Adrenal gland (tissue), 19 donors: ENCODE measurements at places on chromosomes 7 and 10. TPM values are rescaled to one million over a fixed set of nuclear protein-coding genes. Genes with fewer than 3 reads are reported as not detected.

The FAM180A gene
- total RNA-seq: 4.3 TPM

The AKR1C4 gene
- not detected for total RNA-seq

The CNPY1 gene
- total RNA-seq: not detected

The CYP2C8 gene
- 1.6 TPM for total RNA-seq

The AOAH gene
- total RNA-seq: 16.8 TPM

The FRMPD2 gene
- total RNA-seq: 0.55 TPM

The HOXA6 gene
- total RNA-seq: 21.5 TPM

DNA sequence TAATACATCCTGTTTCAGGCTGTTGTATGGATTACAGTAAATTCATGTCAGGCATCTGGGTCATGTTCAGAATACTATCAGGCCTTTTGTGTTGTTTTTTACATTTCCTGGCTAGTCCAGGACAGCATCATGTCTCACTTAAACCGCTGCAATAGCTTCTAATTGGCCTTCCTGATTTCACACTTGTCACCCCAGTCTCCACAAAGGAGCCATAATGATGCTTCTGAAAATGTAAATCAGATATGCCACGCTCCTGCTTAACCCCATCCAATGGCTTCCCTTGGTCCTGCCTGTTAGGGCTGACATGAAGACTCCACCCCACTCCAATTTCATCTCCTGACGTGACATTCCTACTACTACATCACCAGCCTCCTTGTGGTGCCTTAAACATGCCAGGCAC lies 220.0 kb downstream of the CACNA2D1 start:
- no peak for DNase-seq

- DNase-seq: no peak
Measured at GRCh38 chr7:141238596-141239243, 164.9 kb downstream of the TMEM178B start.

DNA sequence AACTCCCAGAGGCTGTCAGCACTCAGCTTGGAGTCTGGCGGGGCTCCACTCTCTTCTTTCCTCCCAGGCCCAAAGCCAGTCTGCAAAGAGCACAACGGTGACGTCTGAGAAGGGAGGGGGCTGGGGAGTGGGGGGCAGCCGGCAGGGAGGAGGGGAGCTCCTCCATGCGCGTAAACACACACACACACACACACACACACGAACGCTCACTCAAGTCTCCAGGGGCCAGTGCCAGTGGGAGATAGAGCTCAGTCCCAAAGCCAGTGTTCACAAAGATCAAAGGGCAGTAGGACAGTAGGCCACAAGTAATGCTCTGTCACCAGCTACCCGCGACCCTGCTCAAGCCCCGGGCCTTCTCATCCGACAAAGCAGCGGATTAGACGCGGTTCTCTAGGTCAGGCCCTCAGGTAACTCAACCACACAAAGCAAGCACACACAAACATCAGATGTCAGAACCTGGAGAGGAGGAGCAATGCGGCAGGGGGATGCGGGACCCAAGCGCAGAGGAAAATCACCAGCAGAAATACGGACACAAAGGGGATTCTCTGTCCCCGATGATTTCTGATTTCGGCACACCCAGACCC lies 19.9 kb downstream of the TCAF1 start:
- peak; percentile 66 for DNase-seq

DNA sequence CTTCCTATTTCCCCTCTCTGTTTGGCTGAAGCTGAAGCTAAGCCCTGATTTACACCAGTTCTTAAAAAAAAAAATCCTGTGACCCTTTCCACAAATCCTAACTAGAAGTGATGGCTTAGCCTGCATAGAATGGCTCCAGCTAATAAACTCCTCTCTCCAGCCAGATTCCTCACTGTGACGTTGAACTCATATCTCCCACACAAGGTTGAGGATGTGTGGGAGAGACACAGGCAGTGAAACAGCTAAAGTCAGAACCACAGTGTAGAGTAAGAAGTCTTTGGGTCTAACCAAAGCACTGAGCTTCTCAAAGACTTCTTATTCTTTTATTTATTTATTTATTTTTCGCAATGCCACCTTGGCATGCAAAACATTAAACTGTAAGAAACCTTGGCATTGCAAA lies 268.3 kb downstream of the SNX13 start:
- no peak for DNase-seq

GRCh38 chr7:111806232-111806631 lies 243.9 kb upstream of the IMMP2L start:
- DNase-seq: no peak

DNA sequence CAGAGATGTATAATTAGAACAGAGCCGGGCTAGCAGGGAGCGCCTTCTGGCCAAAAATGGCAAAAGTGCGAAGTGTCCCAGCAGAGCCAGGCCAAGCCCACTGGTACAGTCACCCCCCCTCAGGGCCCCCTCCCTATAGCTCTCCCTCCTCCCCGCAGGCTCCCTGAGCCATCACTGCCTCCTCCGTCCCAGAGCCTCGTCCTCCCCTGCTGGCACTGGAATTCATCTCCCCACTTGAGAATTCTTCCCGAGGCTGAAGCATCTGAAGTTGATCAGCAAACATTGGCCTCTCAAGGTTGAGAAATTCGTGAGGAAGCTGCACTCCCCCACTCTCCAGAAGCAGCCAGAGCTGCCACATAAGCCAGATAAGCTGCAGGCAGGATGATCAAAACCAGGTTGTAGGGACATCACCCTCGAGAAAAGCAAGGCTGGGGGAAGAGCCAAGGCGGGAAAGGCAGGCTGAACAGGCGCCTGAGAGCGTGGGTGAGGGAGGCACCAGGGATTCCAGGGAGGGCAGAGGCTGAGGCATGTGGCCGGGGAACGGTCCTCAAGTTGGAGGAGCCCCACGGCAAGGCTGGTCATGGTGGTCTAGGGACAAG lies 23.4 kb downstream of the CAMK2G start:
- no peak for DNase-seq

- DNase-seq: no peak
Measured at GRCh38 chr7:81774551-81774950, 4.7 kb upstream of the HGF start.

DNA sequence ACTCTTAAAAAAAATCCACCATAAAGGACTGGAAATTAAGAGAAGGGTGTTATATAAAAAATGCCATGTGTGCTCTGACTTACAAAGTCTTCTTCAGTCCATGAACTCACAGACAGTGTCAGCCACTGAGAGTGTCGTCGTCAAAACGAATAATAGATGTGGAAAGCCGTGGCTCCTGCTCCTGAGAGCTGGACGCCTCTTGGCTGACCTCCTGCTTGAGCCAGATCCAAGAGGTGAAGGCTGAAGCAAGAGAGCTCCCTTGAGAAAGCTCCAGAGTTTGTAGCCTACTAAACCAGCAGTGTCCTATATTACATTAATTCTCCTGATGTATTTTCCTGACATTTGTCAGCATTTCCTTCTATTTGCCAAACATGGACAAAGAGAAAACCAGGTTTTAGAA lies 234.3 kb upstream of the C7orf33 start:
- DNase-seq: peak; percentile 48

DNA sequence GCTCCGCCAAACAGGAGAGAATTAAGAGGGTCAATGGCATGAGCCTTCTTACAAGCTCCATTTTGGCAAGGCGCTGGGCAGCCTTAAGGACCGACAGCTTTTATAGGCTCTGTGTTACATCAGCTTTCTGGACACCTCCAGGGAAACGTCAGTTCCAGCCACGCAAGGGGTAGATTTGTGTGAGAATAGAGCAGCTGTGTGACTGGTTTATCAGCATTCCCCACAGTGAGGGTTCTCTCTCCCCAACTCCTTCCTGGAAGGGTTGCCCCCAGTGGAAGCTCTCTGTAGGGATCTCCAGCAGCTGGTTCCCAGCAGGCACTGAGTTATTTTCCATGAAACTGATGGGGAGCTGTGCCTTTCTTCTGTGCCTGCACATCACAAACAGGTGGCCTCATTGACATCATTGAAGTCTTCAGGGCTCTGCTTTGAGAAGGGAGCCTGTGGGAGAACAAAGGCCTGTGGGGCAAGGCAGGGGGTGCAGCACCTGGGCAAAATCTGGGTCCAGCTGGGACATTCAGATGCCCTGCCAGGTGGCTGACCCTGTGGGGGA lies at the start of gene CUZD1:
Gene CUZD1, minus strand, starts transcription at position 75 of the 550 bp plus-strand sequence. Its CDS starts 14 bp downstream, at position 61.
- no peak for DNase-seq

GRCh38 chr10:52256832-52257691 lies 57.0 kb upstream of the DKK1 start:
- no peak for DNase-seq

GRCh38 chr10:119113751-119114732 lies 10.1 kb downstream of the DENND10 start:
- no peak for DNase-seq

DNA sequence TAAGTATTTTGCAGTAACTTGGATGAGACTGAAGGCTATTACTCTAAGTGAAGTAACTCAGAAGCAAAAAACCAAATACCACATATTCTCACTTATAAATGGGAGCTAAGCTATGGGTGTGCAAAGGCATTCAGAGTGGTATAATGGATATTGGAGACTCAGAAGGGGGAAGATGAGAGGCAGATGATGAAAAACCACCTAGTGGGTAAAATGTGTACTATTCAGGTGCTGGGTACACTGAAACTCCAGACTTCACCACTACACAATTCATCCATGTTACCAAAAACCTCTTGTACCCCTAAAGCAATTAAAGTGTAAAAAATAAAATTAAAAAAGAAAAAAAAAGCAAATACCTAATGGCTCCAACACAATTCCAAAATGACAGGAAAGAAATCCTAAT lies 351.7 kb downstream of the NXPH1 start:
- DNase-seq: no peak

- DNase-seq: no peak
Measured at GRCh38 chr7:45576249-45576929, 2.2 kb downstream of the ADCY1 start.

- no peak for DNase-seq
Measured at GRCh38 chr7:28435732-28436378, 23.5 kb downstream of the CREB5 start.

DNA sequence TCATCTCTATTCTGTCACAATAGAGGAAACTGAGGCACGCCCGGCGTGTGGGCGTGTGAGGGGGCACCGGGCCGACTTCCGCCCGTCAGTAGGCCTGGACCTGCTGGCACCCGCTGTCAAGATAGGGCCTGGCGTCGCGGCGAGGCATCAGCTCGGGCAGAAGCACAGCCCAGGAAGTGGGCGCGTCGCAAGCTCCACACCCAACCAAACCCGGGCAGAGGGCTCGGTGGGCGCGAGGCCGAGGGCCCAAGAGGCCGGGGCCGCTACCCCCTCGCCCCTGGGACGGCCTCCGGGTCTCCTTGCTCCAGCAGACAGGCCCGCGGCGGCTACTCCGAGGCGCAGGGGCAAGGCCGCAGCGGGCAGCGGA lies 91.2 kb downstream of the SPAG6 start:
- no peak for DNase-seq

DNA sequence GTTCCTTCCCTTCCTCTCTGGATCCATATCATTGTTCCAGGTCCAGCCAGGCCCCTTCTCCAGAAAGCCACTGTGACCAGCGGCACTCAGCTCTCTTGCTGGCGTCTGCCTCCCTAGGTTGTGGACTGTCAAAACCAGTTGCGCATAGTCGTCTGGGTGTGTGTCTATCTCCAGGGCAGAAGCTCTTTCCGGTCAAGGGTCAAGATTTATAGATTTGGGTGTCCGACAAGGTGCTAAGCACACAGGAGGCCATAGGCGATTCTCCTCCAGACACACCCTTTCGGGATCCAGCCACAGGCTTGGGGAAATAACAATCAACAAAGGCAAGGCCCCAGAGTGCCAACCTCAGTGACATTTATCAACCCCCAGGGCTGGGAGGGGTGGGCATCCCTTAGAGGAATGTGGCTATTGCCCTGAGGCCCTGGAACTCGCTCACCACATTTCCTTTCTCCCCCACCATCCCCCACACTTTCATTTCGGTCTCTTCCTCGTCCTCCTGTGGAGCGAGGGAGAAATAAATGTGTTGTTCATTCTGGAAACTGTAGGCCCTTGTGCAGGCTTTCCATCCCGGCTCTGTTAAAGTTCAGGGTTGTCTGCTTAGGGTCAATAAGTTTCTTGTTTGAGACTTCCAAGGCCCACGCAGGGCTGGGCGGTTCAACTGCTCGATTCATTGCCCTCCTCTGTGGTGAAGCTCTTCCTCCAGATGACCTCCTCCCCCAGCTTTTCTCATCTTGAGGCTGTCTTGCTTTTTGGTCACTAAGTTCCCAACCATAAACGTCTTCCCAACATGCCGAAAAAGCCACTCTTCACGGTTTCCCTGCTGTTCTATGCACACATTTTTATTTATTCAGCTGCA lies 57.9 kb downstream of the AFAP1L2 start:
- DNase-seq: no peak

- DNase-seq: no peak
Measured at GRCh38 chr10:80452640-80453039, 1.5 kb upstream of the TSPAN14 start.
